ENCODE measurements at places on chromosomes 3 and 15. TPM values are rescaled to one million over a fixed set of nuclear protein-coding genes. Genes with fewer than 3 reads are reported as not detected.

The NOX5 gene
- total RNA-seq, result not detected

The ATP13A5 gene
- total RNA-seq, result not detected

GRCh38 chr3:175304404-175304803 is 445.3 kb downstream of the NAALADL2 start:
- no peaks in the 10 kb centered on the region for H3K36me3 ChIP-seq
- DNase-seq, result no peak

- no peak overlapping the region for H3K27ac ChIP-seq
- no peak for DNase-seq
- no peak overlapping the region for H3K4me3 ChIP-seq
Observed at GRCh38 chr15:93307513-93307912, 218.5 kb upstream of the RGMA start.

DNA sequence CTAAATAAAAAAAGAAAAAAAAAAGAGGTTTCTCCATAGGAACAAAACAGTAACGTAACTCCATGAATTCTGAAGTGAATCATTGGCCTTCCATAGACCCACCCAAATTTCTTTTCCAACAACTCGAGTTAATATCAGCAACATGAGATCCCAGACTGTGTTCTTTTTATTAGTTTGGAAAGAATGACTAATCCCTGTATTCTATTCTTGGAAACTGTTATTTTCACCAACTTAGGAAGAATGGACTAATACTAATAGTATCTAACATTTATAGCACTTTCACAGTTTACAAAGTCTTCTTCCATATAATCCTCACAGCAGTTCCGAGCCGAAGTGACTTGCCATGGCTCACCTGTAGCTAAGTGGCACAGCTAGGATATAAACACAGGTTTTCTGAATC is 72.7 kb upstream of the SLC4A7 start:
- H3K36me3 ChIP-seq, result no peaks in the 10 kb centered on the region
- no peaks in the 10 kb centered on the region for H3K4me1 ChIP-seq

DNA sequence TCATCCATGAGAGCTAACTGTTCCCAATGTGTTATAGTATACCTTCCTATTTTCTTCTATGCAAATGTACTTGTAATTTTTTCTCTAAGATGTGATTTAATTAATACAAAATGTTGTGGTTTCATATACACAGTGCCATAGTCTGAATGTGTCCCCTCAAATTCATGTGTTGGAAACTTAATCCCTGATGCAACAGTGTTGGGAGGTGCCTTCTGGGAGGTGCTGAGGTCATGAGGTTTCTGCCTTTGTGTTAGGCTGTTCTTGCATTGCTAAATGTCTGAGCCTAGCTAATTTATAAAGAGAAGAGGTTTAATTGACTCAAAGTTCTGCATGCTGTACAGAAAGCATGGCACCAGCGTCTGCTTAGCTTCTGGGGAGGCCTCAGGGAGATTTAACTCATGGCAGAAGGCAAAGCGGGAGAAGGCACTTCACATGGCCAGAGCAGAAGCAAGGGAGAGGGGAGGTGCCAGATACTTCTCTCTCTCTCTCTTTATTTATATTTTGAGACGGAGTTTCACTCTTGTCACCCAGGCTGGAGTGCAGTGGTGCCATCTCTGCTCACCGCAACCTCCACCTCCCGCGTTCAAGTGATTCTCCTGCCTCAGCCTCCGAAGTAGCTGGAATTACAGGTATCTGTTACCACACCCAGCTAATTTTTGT is 34.7 kb upstream of the BNIP2 start:
- no peaks in the 10 kb centered on the region for H3K4me1 ChIP-seq
- H3K27ac ChIP-seq, result no peak overlapping the region
- DNase-seq, result no peak

The RTP1 gene
- not detected for total RNA-seq

The IGSF10 gene
- not detected for total RNA-seq

DNA sequence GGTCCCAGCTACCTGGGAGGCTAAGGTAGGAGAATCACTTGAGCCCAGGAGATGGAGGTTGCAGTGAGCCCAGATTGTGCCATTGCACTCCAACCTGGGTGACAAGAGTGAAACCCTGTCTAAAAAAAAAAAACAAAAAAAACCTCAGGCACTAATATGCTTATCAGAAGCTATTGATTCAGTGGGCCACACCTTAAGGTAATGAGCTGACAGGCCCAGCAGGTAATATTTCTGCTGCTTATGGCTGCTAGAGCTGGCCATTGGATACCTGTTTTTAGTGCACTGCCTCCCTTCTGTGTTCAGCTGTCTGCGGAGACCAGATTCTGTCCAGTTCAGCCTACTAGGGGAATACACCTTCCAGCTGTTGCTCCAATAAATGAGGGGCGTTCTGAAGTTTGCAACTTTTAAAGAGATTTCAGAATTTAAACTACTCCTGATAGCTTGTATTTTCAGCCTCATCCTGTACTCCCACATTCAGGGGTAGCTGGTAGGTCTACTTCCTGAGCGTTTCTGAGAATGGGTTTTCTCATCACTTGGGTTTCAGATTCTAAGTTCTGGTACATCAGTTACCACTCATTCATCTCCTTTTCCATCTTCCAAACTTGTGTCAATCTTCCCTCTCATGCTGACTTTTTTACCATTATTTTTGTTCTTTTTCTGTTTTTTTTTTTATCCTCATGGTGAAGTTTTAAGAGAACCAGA is 69.0 kb downstream of the ATP11B start:
- H3K27me3 ChIP-seq, result no peaks in the 10 kb centered on the region
- no peaks in the 10 kb centered on the region for H3K4me1 ChIP-seq
- DNase-seq, result no peak
- H3K36me3 ChIP-seq, result peaks cover 64% of the 10 kb centered on the region
- H3K4me3 ChIP-seq, result no peak overlapping the region

DNA sequence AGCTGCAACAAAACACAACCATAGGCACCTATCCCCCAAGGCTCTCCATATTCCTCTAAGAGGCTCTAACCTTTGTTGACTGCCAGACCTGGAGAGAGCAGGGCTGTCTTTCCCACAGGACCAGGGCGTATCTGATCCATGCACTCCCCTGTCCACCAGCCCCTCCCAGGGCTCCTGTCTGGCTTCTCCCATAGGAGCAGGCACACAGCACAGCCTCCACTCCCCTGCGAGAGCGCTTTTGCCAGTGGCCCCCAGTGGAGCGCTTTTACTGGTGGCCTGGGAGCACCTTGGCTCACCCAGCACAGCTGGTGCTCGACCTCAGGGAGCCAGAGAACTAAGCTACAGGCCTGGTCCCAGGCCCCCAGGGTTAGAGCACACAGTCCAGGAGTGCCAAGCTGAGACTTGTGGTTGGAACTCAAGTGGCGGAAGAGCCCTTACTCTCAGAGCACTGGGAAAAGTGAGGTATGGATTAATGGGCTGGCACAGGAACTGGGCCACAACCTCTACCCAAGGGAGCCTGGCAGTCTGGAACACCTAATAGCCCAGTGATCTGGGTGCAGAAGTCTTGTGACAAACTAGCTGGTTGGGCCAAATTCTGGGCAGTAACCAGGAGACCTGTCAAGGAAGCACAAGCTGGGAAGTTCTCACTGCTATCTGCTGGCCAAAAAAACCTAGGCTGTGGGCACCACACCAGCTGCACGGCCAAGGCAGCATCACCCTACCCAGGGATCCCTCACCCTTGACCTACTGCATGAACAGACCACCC is 79.6 kb downstream of the PPP2R3A start:
- no peak for DNase-seq
- H3K36me3 ChIP-seq, result no peaks in the 10 kb centered on the region
- no peak overlapping the region for H3K4me3 ChIP-seq
- no peak overlapping the region for H3K27ac ChIP-seq

The ARGFX gene
- total RNA-seq, result not detected
